Glomerular endothelial cell (primary cell): ENCODE measurements at places on chromosomes 5 and 9. TPM values are rescaled to one million over a fixed set of nuclear protein-coding genes. Genes with fewer than 3 reads are reported as not detected.

Gene SDHA
- 99.9 and 106 TPM in 2 replicates for total RNA-seq

Gene BOD1
- total RNA-seq, result 45.0 and 52.1 TPM in 2 replicates

Gene SLC36A3
- total RNA-seq, result not detected in 2 replicates

Gene ROPN1L
- total RNA-seq, result 1.5 and 4.2 TPM in 2 replicates

Gene NUP155
- total RNA-seq, result 22.2 and 24.2 TPM in 2 replicates

Gene SCAMP1
- 27.6 and 29.7 TPM in 2 replicates for total RNA-seq

Gene ACOT12
- not detected in 2 replicates for total RNA-seq

DNA sequence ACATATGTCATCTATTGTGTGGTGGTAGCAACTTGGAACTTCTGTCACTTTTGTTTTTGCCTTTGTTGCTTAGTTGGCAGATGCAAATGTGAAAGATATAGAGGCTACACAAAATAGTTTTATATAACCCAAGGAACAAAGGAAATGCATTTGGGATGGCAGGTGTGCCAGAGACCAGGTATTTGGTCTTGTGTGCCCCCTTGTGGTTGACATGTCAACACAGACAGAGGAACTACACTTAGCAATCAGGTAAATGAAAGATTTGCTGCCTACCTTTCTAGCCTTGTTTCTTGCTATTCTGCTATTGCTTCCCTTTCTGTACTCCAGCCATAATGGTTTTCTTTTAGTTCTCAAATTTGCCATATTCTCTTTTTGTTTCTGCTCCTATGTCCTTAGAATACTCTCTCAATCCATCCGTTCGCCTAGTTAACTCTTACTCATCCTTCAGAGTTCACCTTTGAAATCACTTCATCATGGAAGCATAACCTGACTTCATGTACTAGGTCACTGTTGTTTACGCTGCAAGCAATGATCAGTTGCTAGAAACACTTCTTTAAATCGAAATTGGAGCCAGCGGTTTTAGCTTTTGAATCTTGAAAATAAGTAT lies 119.5 kb downstream of the TRPM3 start:
- DNase-seq, result peak; percentile 5

DNA sequence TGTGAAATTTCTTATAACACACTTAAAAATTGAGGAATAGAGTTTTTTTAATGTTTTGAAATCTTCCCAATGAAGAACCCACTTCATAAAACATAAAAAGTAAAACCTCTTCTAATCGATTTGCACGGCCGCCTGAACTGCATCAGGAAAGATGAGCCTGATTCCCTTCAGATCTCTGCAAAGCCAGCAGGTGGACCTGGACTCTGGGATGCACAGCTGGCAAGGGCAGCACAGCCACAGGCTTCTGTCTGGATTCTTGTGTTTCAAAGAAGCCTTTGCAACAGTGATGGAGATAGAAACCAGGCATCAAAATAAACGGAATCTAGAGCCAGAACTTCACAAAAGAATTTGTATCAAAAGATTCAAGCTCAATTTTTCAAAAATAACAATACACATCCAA lies 36.0 kb upstream of the SPATA31C2 start:
- no peak for DNase-seq

DNA sequence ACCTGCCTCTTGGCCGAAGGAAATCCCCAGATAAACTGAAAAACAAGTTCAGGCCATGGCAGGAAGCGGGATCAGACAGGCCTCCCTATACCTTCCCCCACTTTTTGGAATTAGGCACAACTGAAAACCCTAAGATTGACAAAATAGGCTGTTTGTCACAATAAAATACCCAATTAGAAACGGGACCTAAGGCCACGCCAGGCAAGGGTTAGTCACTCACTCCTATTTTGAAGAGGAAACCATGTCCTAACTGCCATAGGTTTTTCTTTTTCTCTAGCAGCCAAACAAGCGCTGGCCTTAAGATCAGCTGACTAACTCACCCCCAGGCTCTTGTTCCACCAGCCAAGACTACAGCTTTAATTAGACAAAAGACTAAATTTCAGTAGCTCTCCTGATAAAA lies 11.9 kb downstream of the FBP2 start:
- no peak for DNase-seq

GRCh38 chr5:168174376-168174775 lies 117.1 kb upstream of the WWC1 start:
- no peak for DNase-seq

DNA sequence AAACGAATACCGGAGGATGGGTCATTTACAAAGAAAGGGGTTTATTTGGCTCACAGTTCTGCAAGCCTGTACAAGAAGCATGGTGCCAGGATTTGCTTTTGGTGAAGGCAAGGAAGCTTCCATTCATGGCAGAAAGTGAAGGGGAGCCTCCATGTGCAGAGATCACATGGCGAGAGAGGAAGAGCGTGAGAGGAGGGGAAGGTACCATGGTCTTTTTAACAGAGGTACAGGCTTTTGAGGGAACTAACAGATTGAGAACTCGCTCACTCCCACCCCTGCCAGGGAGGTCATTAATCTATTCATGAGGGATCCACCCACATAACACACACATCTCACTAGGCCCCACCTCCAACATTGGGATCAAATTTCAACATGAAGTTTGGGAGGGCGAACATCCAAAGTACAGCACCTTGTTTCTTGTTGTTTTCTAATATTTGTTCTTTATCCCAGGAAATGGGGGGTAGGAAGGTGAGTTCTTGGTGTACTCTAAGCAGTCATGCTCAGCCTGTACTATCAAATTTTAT lies 18.5 kb downstream of the TMC1 start:
- DNase-seq, result no peak

GRCh38 chr5:164302533-164303235 lies 797.3 kb downstream of the MAT2B start:
- no peak for DNase-seq

DNA sequence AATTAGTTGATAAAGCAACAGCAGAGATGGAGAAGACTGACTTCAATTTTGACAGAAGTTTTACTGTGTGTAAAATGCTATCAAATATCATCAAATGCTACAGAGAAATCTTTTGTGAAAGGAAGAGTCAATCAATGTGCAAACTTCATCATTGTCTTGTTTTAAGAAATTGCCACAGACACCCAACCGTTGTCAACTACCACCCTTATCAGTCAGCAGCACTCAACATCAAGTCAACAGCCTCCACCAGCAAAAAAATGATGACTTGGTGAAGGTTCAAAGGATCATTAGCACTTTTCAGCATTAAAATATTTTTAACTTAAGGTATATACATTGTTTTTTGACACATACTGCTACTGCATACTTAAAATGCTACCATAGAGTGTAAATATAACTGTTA lies 888.8 kb downstream of the CDH18 start:
- no peak for DNase-seq

DNA sequence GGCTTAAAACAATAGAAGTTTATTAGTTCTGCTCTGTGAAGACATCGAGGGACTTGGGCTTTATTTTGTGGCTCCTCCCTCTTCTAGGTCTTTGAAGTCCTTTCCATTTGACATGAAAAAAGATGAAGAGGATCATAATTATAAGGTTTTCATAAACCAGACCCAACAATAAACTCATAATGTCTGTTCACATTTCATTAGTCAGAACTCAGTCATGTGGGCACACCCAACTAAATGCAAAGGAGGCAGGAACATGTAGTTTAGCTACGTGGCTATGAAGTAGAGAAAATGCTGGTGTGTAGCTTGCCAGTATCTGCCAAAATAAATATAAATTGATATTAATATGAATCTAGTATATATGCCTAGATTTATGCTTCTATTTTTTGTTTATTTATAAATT lies 393.9 kb upstream of the C9orf72 start:
- DNase-seq, result no peak

DNA sequence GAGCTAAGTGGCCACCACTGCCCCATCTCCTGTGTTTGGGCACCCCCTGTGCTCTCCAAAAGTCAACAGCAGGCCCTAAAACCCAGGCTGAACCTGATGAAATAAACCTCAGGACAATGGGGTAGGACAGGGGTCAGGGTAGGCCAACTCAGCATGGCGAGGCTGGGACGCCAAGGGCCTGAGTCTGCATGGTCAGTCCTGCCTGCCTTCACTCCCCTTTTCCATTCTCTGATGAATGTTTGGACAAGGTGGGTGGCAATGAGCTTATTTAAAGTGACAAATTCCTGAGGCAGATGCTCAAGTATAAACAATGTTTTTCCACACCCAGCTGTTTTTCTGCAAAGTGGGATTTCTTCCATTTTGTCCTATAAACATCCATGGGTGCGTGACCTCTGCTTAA lies 47.2 kb upstream of the CXCL14 start:
- DNase-seq, result no peak

- DNase-seq, result peak; percentile 80
Measured at GRCh38 chr5:138632900-138633489, 57.8 kb upstream of the HSPA9 start.

DNA sequence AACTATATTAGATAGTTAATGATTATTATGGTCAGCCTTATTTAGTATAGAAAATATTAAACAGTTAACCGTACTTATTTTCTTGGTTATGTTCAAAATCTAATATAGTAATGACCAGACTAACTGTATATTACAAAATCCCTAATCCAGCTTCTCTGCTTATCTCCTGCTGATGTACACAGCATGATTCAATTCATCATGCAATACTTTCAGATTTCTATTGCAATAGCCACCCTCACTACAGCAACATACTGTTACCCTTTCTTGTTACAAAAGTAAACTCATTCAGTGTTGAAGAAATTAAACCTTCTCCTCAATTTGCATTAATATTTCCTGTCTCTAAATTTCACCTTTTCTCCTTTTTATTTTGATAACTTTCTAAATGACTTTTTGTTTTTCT lies 1375.0 kb upstream of the NUDT12 start:
- no peak for DNase-seq

GRCh38 chr5:75736273-75736672 lies 19.0 kb upstream of the POC5 start:
- no peak for DNase-seq
